Stimulated activated CD4-positive, alpha-beta T cell treated with anti-CD3 and anti-CD28 coated beads, Interleukin-12 subunit alpha, Interleukin-12 subunit beta, amount 100 ng/mL, for 48 hours (primary cell): ENCODE measurements at places on chromosomes 12 and 14.

GRCh38 chr14:92585981-92586937 lies 72.7 kb downstream of the RIN3 start:
- DNase-seq = no peak

GRCh38 chr12:53550595-53550994 lies 43.3 kb upstream of the NPFF start:
- no peak for DNase-seq

GRCh38 chr14:88078525-88078924 lies 73.6 kb downstream of the GPR65 start:
- DNase-seq = no peak

DNA sequence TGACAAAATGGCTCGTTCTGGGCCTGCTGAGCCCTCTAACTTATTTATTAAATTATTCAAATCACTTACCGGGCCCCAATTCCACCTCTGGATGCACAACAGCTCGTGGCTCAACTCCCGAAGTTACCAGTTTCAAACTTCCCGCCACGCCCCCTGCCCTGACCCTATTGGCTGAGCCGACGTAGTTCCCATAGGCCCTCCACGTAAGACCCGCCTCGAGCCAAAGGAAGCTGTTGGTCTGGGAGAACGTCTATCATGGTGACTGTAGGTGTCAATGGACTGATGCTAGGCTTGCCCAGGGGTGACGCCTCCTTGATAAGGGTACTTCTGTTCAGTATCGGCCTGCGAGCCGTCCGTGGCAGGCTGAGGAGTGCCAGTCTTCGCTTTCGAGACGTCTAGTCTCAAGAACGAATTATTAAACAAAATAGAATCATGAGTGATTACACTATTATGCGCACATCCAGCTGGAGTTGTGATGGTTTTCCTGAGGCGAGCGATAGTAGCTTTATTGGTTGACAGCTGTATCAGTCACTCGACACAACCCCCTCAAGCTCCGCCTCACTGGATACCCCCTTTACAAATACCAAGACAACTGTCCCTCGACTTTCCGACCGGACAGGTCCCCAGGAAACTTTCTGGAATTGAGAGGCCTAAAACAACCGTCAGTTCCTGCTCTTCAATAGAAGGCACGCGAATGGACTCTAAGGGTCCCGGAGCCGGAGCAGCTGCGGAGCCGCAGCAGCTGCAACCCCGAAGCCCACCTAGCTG lies at the start of gene CDCA3:
Gene CDCA3, minus strand, starts transcription at position 134 of the 768 bp plus-strand sequence. CDS start 334 bp downstream, outside the sequence.
- DNase-seq = peak; percentile 95

DNA sequence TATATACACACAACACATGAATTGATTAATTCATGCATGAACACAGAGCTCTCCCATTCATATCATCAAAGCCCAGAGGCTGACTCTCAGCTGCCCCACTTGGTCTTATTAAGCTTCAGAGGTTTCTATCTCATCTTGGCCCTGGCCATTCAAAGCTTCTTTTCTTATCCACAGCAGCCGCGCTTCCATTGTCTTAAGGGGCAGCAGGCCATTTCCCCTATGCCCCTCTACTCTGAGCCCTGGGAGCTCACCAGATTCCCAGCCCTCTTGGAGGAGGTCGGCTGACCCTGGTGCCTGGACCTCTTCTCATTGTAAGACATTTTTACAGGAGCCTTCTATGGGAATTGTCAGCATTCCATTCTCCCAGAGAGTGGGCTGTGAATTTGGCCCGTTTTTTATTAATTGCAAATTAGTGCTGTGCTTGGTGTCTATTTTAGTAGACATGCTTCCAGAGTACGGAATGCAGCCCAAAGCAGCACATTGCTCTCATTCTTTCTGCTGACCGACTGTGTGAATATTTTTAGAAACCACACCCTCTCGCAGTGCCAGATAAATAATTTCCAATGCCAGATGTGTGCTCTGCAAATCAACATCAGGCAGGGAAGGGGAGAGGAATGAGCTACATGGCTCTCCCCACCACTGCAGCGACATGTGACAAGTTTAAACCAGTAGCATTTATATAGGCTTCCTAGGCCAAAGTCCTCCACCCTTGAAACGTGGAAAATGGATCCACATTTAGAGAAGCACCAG lies 58.5 kb downstream of the NUAK1 start:
- no peak for DNase-seq

DNA sequence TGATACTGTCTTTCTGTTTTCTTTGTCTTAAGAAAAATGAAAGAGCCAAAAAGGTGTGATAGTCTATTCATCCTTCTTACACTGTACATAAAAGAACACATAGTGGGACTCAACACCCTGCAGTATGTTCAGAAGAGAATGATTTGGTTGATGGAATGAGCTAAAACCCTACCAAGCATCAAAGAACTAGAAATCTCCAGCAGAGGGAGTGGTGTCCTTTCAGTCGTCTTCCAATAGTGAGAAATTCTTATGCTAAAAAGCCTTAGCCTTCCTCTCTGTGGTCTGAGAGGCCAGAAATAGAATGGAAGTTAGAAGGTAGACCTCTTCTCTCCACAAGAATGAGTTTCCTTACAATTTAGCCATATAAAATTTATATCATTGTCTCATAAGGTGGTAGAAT lies 393.4 kb upstream of the SEL1L start:
- no peak for DNase-seq

- no peak for DNase-seq
These were observed 379.1 kb downstream of the SEC23A start for GRCh38 chr14:38723959-38724358.

- DNase-seq = no peak
These were observed 11.0 kb downstream of the DLGAP5 start for GRCh38 chr14:55180434-55180833.

DNA sequence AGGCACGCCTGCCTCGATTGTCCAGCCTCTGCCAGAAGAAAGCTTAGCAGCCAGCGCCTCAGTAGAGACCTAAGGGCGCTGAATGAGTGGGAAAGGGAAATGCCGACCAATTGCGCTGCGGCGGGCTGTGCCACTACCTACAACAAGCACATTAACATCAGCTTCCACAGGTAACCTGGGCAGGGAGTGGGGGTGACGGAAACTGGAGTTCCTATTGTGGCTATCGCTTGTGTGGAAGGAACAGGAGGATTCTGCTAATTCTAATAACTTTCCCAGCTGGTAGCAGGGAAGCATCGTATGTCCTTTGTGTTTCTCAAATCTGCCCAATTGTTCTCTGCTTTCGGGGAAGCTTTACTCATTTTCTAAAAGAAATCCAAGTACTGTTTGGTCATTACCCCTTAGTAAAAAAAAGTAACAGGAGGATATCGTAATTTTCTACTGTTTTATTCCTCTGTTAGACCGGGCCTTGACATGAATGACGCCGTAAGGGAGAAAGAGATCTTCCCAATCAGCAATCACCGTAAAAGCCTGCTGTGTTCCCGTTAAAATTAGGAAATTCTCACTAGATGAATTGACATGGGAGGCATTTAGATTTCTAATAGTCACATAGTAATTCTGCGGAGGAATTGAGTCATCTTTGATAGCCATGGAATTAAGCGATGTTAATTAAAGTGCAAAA lies 449 bp downstream of the THAP2 start:
- no peak for DNase-seq

DNA sequence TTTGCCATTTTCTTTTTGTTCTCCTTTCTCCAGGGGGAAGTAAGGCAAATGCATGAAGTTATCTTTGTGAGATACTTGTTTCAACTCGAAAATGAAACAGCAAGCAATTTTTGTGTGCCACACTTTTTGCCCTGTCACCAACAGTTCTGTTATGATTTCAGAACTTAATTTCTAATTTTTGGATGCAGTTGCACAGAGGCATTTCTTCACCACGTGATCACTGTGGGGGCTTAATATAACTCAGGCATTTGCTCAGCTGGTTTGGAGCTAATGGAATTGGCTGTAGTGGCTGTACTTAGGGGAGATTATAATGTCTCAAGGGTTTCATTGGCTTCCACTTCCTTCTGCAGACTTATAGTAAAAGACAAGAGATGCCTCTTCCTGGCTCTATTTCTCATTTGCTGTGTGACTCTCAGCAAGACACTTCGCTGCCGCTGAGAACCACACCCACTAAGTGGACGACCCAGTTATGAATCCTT lies 452.4 kb downstream of the RAD51B start:
- DNase-seq = no peak

- no peak for DNase-seq
These were observed 506 bp downstream of the TMEM132D start for GRCh38 chr12:129903092-129903945.

GRCh38 chr12:12376646-12377448 lies 20.0 kb downstream of the BORCS5 start:
- DNase-seq = no peak

- DNase-seq = no peak
These were observed 8.5 kb downstream of the RDH12 start for GRCh38 chr14:67710209-67710608.

- DNase-seq = peak; percentile 28
These were observed 39.0 kb downstream of the SLCO1B1 start for GRCh38 chr12:21169878-21170472.

- no peak for DNase-seq
These were observed 109.3 kb upstream of the TRHDE start for GRCh38 chr12:72162875-72163274.

- DNase-seq = no peak
These were observed 23.1 kb downstream of the ANG start for GRCh38 chr14:20711685-20712084.

DNA sequence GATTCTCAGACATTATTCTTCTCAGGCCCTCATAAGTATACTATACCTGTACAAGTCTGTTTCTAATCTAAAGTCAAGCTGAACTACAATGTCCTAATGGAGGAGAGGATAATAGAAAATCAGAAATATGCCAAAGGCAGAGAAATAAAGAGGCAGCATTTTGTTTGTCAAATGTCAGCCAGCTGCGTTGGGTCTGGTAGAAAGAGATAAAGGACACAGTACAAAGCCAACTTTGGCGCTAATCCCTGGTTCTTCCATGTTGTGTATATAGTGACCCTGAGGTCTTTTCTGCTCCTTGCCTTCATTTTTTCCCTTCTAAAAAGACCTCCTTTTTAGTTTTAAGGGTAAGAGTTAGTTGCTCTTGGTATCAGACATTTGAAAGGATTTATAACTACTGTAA lies 103.1 kb downstream of the PRICKLE1 start:
- DNase-seq = no peak

GRCh38 chr12:92765871-92766270 lies 63.1 kb downstream of the PLEKHG7 start:
- DNase-seq = no peak

DNA sequence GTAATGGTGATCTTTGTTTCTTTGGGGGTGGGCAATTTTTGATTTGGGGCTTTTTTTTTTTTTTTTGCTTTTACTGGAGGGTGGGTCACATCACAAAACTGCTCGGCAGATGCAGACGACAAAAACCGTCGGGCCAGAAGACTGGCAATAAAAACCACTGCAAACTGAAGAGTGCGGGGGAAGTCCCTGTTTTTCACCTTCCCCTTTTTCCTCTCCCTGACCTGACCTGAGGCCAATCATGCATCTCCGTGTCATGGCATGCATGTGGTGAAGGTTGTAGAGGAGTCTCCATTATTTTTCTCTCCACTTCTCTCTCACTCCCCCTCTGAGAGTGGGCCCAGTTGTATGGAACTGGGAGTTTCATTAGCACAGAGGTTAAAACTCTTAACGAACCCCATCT lies 57.5 kb downstream of the AP5M1 start:
- no peak for DNase-seq

DNA sequence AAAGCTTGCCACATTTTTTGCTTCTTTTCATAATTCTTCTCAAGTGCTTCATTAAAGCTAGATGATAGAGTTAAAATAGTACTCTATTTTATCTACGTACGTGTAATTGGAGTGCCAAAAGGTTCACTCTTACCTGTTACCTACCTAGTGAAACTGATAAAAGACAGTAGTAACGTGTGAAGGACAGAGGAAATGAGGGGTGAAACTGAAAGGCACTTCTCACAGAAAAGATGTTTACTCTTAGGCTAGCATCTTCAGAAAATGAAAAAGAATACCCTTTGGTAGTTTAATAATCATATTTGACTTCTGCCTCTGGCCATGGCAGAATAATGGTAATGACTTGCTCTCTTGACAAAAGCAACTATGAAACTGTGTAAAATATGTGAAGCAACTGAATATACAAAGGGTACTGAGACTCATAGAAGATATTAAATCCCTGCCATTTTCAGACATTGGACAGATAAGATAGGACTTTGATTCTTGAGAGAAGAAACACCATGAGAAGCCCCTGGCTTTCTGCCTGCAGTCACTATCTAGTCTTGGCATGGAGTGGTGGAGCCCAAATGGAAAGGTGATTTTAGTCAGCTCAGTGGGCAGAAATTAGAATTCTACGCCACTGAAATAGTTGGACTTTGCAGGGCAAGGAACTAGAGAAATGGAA lies 6.3 kb upstream of the EVL start:
- no peak for DNase-seq

- DNase-seq = no peak
These were observed 21.0 kb upstream of the GPRC5D start for GRCh38 chr12:12973019-12973418.

DNA sequence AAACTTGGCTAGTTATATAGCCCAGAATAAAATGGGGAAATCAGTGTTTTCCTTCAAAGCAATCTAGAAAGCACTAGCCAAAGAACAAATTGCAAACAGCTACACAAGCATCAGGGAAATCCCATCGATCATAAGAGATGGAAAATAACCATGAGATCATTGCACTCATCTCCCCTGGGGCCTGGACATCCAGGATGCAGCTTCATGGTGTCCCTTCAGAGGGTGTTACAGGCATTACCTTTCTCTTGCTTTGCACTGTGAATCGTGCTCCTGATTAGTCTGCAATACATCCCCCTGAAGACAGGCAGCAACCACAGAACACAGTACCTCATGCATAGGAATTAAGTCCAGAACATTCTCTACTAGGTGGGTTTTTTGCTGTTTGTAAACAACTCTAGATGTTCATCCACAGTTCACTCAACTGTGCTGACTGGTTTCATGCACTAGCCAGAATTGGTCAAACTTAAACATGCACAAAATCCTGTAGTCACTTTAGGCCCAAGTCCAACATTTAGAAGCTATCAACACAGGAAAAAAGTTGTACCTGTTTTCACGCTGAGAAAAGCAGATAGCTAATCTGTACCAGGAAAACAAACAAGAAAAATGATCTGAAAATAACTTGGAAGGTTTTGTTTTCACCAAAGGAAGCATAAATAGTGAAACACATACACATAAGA lies 120.1 kb downstream of the ZFP36L1 start:
- no peak for DNase-seq

DNA sequence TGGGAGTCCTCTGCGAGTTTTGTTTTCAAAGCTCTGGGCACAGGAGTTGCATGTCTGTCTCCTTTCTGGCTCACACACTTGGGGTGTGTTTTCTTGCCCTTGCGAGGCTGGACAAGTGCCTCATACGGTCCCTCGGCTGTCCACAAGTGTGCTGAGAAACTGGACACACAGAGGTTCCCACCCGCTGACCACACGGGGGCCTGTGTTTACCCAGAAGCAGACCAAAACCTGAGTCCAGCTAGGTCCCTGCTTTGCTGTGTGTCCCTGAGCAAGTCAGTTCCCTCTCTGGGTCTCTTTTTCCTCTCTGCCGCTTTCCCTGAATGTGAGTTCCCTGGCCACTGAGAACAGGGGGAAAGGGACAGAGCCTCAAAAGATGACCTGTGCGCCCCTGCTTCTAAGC lies 678 bp upstream of the OAS2 start:
- DNase-seq = no peak

DNA sequence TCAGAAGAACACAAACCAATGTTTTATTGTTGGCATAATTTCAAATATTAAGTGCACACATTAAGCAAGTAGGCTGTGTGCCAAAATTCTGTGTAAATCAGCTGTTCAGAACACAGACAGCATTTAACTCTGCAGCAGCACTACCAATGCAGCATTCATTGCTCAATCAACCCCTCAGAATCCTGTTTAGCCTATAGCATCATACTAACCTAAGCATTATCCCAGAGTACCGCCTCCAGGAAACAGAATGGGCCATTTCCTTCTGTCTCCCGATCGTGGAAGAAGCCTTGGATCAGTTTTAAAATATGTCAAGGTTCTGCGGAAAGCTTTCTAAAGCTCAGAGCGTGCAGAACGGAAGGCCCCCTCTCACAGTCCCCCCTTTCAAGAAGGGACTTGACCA lies 3.3 kb downstream of the IL26 start:
- no peak for DNase-seq
